ENCODE measurements at places on chromosomes 12 and 14. TPM values are rescaled to one million over a fixed set of nuclear protein-coding genes. Genes with fewer than 3 reads are reported as not detected.

MANSC4 gene
- total RNA-seq, result not detected

POTEM gene
- total RNA-seq, result not detected

CLEC4D gene
- total RNA-seq, result not detected

MIP gene
- total RNA-seq, result not detected

TGFB3 gene
- total RNA-seq, result 1.9 TPM

ALX1 gene
- not detected for total RNA-seq

KCNMB4 gene
- total RNA-seq, result 0.76 TPM

AMN gene
- total RNA-seq, result 0.87 TPM

PXMP2 gene
- total RNA-seq, result 33.2 TPM

TOMM20L gene
- total RNA-seq, result not detected

CELA1 gene
- 0.23 TPM for total RNA-seq

SOAT2 gene
- 0.84 TPM for total RNA-seq

MYF5 gene
- not detected for total RNA-seq

GPRC5D gene
- total RNA-seq, result 0.99 TPM

POC1B gene
- total RNA-seq, result 40.0 TPM

HOXC12 gene
- total RNA-seq, result not detected

UNG gene
- 41.3 TPM for total RNA-seq

SYCP3 gene
- total RNA-seq, result 0.70 TPM

ALDH1L2 gene
- total RNA-seq, result 0.13 TPM

HOXC9 gene
- not detected for total RNA-seq

ARHGEF25 gene
- total RNA-seq, result 0.76 TPM

KRT72 gene
- 5.6 TPM for total RNA-seq

KRT71 gene
- not detected for total RNA-seq

OAS1 gene
- 34.9 TPM for total RNA-seq

IAPP gene
- not detected for total RNA-seq

SLC25A47 gene
- not detected for total RNA-seq

BATF gene
- total RNA-seq, result 32.7 TPM

MYH6 gene
- total RNA-seq, result not detected

NPFF gene
- total RNA-seq, result not detected

HOXC5 gene
- not detected for total RNA-seq

KCNC2 gene
- not detected for total RNA-seq

KRT6C gene
- not detected for total RNA-seq

VEZT gene
- 37.1 TPM for total RNA-seq

TDRD9 gene
- total RNA-seq, result 0.39 TPM

SPIC gene
- total RNA-seq, result not detected

TC2N gene
- total RNA-seq, result 195 TPM

RASSF9 gene
- total RNA-seq, result not detected

LRRK2 gene
- total RNA-seq, result not detected

FBXW8 gene
- total RNA-seq, result 14.6 TPM

PTPN6 gene
- 402 TPM for total RNA-seq

IL26 gene
- total RNA-seq, result not detected

TULP3 gene
- 8.4 TPM for total RNA-seq

GALNT16 gene
- total RNA-seq, result not detected

PCNX4 gene
- total RNA-seq, result 30.4 TPM

ATL1 gene
- total RNA-seq, result 0.24 TPM

ADAM21 gene
- total RNA-seq, result not detected

ZBTB25 gene
- total RNA-seq, result 38.1 TPM

ARMH4 gene
- total RNA-seq, result not detected

SLC7A8 gene
- total RNA-seq, result 0.40 TPM

KLRC1 gene
- not detected for total RNA-seq

YARS2 gene
- total RNA-seq, result 14.0 TPM

GLT1D1 gene
- not detected for total RNA-seq

RAPGEF3 gene
- total RNA-seq, result 0.24 TPM

SAMD15 gene
- total RNA-seq, result 0.23 TPM

CD63 gene
- 106 TPM for total RNA-seq

LRIG3 gene
- not detected for total RNA-seq

RHOJ gene
- total RNA-seq, result not detected

NR2C1 gene
- 49.2 TPM for total RNA-seq

KRT81 gene
- not detected for total RNA-seq

CTSG gene
- total RNA-seq, result 0.36 TPM
